Right lobe of liver (tissue), 6 donors: ENCODE measurements at places on chromosomes 7 and 10. TPM values are rescaled to one million over a fixed set of nuclear protein-coding genes. Genes with fewer than 3 reads are reported as not detected.

Gene PARP12
- total RNA-seq, result 15.7 TPM

Gene HOXA2
- total RNA-seq, result not detected

Gene NAT16
- not detected for total RNA-seq

Gene FAM241B
- 1.2 TPM for total RNA-seq

Gene MRPS16
- 43.5 TPM for total RNA-seq

Gene PILRA
- 2.3 TPM for total RNA-seq

Gene ADAM22
- 0.06 TPM for total RNA-seq
